ENCODE measurements at places on chromosomes 3 and 15.

GRCh38 chr3:182183716-182184430, 472.1 kb downstream of the SOX2 start:
- no peak for DNase-seq

GRCh38 chr3:127457546-127458145, 132.9 kb downstream of the TPRA1 start:
- DNase-seq: no peak

DNA sequence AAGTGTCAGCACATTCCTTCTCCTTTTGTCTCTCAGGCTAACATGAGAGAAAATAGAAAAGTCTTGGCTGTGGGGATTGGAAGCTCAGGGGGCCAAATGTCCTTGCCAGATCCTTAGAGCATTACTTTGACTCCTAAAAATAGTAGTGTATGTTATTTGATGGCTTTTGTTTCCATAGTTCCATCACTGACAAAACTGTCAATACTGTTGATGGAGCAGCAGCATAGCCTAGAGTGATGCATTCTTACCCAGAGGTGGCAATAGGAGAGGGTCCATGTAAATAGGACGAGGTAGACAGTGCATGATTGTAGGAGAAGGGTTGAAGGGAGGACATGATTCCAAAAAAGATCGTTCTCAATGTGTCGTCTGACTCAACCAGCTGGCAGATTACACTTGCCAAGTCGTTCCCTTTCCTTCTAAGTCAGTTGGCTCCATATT, 282.7 kb upstream of the TPRG1 start:
- DNase-seq: no peak

GRCh38 chr3:119319311-119319710, 25.1 kb downstream of the ARHGAP31 start:
- DNase-seq: no peak

- DNase-seq: no peak
Measured at GRCh38 chr3:107738486-107739183, 215.9 kb downstream of the BBX start.

- DNase-seq: no peak
Measured at GRCh38 chr3:134956844-134957243, 161.8 kb downstream of the EPHB1 start.

DNA sequence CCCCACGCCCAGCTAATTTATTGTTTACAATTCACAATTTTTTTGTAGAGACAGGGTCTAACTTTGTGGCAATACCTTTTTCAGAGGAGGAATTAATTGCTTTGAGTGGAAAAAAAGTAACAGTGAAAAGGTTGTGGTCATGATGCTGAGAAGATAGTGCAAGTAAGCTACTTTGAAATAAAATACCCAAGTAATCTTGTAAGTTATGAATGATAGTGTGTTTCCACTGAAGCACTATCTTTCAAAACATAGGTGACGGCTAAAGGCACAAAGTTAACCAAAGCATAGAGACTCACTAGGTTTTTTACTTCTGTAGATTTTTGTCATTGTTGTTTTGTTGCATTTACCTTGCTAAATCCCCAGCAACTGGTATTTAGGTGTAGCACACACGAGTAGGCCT, 101.2 kb upstream of the C15orf61 start:
- DNase-seq: no peak

DNA sequence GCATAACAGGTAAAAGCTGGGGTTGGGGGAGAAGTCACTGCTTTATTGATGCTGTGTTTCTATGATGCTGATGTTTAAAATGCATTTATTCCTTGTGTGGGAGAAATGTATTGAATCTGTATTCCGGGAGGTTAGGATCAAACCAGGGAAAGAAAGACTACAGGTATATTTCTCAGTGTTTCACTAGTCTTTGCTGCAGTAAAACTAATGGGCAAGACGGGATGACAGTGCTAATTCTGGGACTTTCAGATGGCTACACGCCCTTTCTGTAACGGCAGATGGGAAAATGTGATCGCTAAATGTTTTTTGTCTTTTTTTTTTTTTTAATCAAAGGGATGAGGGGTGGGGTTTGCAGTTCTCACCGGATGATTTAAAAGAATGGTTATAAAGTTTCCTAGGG, 393 bp downstream of the CNTN6 start:
- no peak for DNase-seq

DNA sequence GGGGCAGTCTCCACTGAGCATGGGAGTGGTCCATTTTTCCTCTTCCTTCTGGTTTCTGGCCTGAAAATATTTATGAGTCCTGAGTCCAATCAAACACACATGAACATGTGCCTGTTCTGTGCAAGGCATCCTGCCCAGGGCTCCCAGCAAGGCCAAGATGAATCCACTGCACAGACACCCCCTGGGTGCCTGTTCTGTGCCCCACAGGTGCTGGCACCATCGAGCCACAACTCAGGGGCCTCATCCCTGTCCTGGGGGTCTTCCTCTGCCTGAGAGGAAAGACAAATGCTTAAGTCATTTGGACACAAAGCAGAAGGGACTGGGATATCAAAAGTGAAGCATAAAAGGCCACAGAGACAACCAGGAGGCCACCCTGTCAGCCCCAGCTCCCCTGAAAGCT, 87.4 kb upstream of the IQSEC1 start:
- DNase-seq: no peak

- no peak for DNase-seq
Measured at GRCh38 chr15:94576889-94577533, 345.6 kb downstream of the MCTP2 start.

GRCh38 chr3:42988566-42988965, 9.5 kb downstream of the GASK1A start:
- no peak for DNase-seq

DNA sequence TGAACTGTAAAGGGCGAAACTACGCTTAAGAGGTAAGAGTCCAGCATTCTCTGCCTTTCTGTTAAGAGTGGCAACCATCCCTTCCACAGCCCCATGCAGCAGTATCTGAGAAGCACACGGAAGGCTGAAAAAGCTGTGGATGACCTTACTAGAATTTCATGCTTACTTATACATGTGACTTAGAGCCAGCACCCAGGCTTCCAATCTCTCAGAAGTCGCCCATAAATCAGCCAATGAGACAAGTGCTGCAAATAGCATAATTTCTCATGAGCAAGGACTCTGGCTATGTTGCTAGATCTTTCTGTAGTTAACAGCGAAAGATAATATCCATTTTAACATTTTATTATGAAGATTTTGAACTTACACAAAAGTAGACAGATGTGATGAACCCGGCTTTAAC, 65.3 kb downstream of the IGF2BP2 start:
- DNase-seq: no peak
